ENCODE measurements at places on chromosomes 5 and 9. TPM values are rescaled to one million over a fixed set of nuclear protein-coding genes. Genes with fewer than 3 reads are reported as not detected.

C5orf52 gene
- not detected for total RNA-seq

TAF11L5 gene
- not detected for total RNA-seq

GDNF gene
- total RNA-seq, result not detected

MYOZ3 gene
- not detected for total RNA-seq

NIM1K gene
- total RNA-seq, result 0.21 TPM

MARVELD2 gene
- 0.10 TPM for total RNA-seq

DPYSL3 gene
- total RNA-seq, result 0.52 TPM

NKD2 gene
- total RNA-seq, result not detected

OBP2A gene
- not detected for total RNA-seq

EGFLAM gene
- not detected for total RNA-seq

PCDHGA4 gene
- 0.21 TPM for total RNA-seq

HARS2 gene
- total RNA-seq, result 31.8 TPM

BHMT2 gene
- total RNA-seq, result not detected

MCTP1 gene
- 33.6 TPM for total RNA-seq

CYSRT1 gene
- total RNA-seq, result 0.21 TPM

APC gene
- 48.3 TPM for total RNA-seq

CYLC2 gene
- total RNA-seq, result not detected

C9orf153 gene
- total RNA-seq, result 1.9 TPM

CEP78 gene
- 22.9 TPM for total RNA-seq

DRD1 gene
- total RNA-seq, result not detected

CNTNAP3 gene
- total RNA-seq, result 0.10 TPM

EQTN gene
- total RNA-seq, result not detected

ANKRD34B gene
- 0.10 TPM for total RNA-seq

DAB2 gene
- total RNA-seq, result 14.4 TPM

ACOT12 gene
- total RNA-seq, result 0.31 TPM

BAAT gene
- total RNA-seq, result 0.10 TPM

NMUR2 gene
- total RNA-seq, result not detected

SLC24A2 gene
- 0.10 TPM for total RNA-seq

CAMK4 gene
- 89.3 TPM for total RNA-seq

PAIP1 gene
- 65.0 TPM for total RNA-seq

ACTL7A gene
- total RNA-seq, result not detected

ADRA1B gene
- total RNA-seq, result not detected

LHX3 gene
- total RNA-seq, result not detected

Data from mononuclear cell (primary cell).